ENCODE measurements at places on chromosomes 5 and 9.

DNA sequence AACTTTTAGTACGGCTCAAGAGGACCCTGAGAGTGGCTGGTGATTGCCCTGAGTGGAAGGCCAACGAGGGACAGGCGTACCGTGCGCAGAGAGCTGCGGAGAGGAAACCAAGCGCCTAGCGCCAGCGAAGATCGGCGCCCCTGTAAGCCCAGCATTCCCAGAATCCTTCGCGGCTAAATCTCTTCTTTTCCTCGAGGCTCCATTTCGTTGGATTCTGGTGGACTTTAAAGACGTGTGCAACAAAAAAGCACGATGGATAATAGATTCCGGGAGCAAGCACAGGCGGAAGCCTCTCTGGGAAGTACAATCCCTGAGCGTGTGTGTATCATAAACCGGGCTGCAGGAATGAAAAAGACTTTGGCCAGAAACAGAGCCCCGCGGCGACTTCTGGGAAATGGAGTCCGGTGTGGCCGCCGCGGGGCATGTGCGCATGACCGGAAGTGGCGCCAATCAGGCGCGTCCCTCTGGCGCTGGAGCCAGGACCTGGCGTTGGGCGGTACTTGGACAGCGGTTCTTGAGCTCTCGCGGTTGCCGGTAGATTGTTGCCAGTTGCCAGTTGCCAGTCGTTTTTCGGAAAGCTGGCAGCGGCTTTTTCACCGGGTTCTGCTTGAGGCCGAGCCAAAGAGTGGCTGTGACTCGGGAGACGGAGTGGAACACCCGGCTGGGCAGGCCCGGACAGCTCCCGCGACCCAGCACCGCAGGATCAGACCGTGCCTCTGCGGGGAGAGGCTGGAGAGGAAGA, at the start of gene ZNF79:
TSS of gene ZNF79 (plus strand) at position 449 of the 742 bp plus-strand sequence. CDS start 406 bp downstream, outside the sequence.
- DNase-seq, result peak; percentile 99

DNA sequence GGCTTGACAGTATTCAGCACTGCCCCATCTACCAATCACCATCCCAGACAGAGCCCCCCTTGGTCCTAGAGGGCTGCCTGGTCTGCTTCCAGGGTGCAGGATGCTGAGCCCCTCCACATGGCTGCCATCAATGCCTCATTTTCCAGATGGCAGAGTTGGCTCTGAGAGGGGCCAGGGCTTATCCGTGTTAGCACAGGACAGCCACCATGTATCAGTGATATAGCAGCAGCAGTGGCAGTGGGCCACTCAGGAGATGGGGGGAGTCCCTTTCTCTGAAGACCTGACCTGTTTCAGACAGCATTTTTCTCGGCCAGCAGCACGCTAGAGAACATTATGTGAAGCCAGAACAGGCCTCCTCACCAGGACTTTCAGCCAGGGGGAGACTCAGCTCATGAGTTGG, 1.6 kb upstream of the SMIM32 start:
- DNase-seq, result no peak

DNA sequence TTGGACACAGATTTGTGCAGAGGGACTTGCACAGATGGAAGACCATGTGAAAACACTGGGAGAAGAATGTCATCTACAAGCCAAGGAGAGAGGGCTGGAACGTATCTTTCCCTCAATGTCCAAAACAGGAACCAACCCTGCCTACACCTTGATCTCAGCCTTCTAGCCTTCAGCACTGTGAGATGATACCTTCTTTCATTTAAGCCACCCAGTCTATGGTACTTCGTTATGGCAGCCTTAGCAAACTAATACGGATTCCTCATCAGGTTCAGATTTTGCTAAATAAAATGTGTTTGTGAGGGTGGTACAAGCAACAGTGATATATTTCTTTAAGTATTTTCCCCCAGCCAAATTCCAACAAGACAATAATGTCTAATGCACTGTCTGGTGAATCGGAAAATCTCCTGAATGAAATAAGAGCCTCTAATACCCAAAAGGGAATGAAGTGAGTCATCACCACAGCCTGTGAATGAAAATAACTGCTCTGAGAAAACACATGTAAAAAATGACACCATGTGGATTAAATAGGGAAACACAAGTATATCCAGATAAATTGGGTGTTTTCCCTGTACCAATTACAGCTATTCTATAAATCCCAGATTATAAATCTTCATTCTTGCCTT, 182.8 kb upstream of the TARS1 start:
- DNase-seq, result peak; percentile 40

DNA sequence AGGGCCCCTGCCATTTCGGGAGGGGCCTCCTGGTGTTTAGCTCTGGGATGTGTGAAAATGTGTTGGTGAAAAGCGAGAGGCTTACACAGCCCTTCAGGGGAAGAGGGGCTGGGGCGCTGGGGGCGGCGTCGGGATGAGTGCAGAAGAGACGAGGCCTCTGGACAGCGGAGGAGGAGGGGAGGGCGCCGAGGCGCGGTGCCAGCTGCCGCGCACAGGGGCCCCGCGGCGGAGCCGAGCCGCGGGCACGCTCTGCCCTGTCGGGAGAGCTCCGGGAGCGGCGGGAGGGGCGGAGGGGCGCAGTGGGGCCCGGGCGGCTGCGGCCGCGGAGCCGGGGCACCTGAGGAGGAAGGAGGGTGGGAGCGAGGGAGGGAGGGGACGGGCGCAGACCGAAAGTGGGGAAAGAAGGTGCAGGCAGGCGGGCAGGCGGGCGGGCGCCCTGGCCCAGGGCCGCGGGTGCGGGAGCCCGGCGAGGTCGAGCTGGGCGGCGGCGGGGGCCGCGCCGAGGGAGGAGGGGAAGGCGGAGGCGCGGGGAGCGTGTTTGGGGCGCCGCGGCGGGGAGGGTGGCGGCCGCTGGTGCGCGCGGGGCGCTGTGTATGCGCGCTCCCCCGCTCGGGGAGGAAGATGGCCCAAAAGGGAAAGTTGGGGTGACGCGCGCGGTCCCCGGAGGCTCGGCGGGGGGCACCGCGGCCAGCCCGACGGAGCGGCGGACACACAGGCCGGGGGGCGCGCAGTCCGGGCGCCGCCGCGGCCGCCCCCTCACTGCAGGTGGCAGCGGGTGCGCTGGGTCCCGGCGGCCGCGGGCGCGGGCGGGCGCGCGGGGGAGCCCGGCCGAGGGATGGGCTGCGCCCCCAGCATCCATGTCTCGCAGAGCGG, at the start of gene PDE8B:
TSS of gene PDE8B (plus strand) at position 590 of the 873 bp plus-strand sequence. CDS start at position 836, 246 bp downstream.
- no peak for DNase-seq

DNA sequence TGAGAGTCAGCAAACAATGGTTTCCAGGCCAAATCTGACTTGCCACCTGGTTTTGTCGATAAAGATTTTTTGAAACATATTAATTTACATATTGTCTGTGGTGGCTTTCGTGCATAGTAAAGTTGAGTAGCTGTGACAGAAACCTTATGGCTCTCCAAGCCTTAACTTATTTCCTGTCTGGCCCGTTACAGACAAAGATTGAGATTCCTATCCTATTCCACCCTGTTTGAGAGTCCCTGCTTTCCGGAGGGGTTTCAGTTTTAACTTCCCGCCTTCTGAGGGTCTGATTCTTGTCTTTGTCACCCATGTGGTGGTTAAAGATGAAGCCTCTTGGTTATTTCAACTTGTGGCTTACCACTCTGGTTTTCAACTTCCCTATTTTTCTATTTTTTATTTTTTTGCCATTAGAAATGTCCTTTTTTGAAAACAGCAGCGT, 11.4 kb downstream of the OTULIN start:
- DNase-seq, result no peak

DNA sequence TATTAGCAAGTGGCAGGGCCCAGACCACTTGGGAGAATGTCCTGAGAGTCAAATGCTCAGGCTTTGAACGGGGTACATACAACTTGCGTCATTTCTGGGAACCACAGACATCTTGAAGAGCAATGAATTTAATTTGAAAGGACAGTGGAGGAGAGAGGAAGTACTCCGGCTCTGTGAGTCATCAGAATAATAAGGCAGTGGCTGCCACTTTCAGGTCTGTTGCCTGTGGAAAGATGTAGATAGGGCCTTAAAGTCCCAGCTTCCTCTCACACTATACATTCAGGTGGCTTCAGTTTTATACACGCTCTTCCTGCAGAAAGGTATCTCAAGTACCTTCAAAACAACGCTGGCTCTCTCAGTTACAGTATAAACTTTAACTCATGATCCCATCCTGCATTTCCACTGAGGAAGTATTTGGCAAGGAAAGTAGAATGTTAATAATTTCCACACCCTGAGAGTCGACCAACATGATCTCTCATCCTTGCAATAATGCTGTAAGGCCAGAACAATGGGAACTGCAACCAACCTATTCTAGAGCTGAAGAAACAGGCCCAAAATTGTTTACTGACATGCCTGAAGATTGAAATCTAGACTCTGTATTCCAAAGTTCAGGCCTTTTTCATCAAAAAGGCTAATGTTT, 6.8 kb upstream of the PRUNE2 start:
- peak; percentile 35 for DNase-seq

DNA sequence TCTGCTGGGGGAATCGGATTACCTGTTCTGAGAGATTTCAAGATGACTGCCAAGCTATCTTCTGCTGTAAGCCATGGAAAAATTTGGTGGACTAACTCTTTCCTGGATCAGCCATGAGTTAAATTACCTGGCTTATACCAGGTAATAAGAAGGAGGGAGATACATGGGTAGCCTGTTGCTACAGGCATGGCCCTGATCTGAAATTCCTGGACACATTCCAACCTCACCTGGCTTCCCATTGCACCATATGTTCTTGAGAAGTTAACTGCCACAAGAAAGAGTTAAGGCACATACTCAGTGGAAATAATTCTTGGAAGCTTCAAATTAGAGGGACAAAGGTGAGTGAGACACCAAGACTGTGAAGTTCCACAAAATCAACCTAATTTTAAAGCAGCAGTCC, 371.3 kb downstream of the ACTL7B start:
- no peak for DNase-seq

DNA sequence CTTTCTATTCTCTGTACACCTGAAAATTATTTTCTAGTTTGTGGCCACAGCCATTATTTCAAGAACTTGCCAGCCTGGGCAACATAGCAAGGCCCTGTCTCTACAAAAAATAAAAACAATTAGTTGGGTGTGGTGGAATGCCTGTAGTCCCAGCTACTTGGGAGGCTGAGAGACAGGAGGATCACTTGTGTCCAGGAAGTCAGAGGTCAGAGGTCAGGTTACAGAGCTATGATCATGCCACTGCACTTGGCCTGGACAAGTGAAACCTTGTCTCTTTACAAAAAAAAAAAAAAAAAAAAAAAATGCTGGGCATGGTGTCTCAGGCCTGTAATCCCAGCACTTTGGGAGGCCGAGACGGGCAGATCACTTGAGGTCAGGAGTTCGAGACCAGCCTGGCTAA, 58.3 kb downstream of the HMGCR start:
- DNase-seq, result no peak

- DNase-seq, result peak; percentile 75
Measured at GRCh38 chr9:85212209-85212608, 529.5 kb downstream of the AGTPBP1 start.

DNA sequence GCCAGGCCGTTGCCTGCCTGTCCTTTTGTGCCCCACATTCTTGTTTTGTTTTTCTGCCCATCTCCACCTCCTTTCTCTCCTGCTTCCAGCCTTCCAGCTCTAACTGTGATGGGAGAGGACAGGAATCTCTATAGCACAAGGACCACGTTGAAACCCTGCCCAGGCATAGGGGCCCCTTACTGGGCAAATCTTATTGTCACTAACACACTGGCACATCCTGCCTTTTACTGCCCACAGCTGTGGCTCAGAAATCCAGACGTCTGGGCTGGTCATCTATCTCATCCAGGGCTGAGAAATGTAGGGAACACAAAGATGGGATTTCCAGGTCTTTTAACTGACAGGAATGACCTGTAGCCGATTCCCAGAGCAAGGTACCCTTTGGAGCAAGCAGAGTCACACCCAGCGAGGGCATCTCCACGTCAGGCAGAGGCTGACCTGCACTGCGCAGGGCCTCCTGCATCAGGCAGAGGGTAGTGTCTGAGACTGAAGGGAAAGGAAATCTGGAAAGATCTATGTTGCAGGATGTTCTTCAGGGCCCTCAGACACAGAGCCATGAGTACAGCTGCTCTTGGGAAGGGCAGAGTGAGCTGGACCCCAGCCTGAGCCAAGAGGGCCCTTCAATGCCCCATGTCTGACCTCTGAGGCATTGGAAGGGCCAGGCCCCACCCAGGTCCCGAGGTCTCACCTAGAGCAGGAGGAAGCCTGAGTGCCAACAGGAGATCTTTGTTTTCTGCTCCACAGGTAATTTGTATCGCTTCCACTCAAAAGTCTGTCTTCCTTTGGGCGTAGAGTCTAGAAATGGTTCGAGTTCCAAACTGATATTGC, 278.8 kb downstream of the FSTL4 start:
- no peak for DNase-seq

DNA sequence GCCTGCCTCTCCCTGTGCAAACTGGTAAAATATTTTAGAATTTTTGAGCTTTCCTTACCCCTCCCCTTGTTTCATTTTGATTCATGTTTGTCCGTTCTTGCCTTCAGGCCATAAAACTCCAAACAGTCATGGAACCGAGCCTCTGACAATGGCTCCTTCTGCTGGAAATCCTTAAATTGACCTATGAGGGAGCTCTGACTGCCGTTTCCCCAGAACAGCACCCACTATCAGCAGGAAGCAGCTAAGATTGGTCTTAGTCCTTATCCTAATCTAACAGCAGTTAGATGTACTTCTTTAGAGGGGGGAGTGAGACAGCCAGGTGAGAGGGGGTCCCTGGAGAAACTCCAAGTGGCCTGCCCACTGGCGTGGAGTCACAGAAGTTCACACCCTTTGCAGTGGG, 106.7 kb downstream of the FAM174A start:
- DNase-seq, result no peak

GRCh38 chr5:62922191-62922590, 343.6 kb downstream of the LRRC70 start:
- no peak for DNase-seq

DNA sequence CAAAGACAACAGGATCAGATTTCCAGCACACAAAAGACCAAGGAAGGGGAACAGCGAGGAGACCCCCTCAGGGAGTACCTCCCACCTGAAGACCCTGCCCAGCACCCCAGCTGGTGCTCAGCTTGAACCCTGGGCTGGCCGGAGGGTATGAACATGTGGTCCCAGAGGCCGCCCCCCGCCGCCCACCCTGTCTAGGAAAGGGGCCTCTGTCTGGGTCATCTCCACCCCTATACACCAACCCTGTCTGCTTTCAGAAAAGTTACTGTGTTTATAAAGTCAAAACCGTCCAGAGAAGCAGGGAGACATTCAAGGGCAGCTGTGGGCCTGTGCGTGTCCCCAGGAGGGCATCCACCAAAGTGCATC, 72.2 kb downstream of the ADAMTS2 start:
- DNase-seq, result no peak

- no peak for DNase-seq
Measured at GRCh38 chr5:81506378-81506777, 112.4 kb upstream of the ACOT12 start.

GRCh38 chr5:135138116-135138850, 104.3 kb upstream of the PITX1 start:
- DNase-seq, result no peak

DNA sequence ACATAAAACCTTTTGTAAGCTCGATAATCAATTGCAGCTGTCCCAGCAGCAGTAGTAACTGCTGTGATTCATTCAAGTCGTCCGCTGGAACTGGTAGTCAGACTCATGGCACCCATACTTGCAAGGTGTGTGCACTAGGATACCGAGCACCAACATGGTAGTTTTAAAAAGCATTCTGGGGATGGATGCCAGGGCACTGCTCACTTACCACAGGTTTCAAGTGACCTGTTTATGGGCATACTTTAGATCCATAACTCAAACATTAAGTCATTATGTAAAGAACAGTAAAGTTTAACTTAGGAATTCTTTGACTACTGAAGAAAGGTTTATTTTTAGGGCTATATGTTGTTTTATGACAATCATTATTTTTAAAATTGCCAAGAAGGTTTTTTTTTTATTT, 2277.6 kb downstream of the MAT2B start:
- DNase-seq, result no peak

Data from COLO829 (cell line).